ENCODE measurements at places on chromosomes 12 and 14.

- no peak for DNase-seq
These were observed 35.2 kb downstream of the BRMS1L start for GRCh38 chr14:35861204-35861868.

DNA sequence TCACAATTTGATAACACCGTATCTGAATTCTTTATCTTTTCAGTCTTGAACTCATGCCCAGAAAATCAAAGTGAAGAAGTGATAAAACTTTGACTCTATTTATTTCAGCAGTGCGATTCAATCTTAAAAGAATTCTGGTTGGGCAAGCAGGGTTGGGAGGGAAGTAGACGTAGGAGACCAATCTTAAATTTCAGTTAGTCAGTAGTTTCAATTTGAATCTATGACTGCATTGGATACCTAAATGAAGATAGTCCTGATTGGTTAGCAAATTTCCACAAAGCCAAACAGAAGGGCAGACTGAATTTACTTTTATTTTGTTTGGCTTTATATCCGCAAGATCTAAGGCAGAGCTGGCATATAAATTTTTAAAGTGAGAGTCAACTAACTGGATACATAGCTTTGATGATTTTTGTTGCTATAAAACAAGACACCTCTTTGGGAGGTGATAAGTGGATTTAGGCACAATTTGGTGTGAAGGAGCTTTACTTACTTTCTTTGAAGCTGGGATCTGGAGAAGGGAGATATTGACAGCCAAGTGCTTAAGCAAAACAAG is 2.6 kb downstream of the ACSS3 start:
- DNase-seq = no peak

DNA sequence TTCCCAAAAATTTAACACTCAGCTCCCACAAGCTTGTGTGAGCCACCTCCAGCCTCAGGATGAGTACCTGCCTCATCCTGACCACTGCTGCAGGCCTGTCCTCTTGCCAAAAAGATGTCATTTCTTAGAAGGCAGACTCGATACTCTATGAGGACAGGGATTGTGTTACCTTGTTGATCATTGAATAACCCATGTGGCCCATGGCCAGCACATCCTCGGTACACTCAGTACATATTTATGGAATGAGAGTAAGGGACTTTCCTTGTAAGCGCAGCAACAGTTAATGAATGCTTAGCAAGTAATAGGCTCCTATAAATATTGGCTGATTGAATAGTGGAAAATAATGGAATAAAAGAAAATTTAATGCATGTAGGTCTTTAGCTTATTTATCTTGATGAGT is 15.3 kb upstream of the DGLUCY start:
- DNase-seq = no peak

GRCh38 chr14:83071888-83072501 is 1538.3 kb upstream of the SEL1L start:
- no peak for DNase-seq

- DNase-seq = no peak
These were observed 25.6 kb downstream of the AKAP6 start for GRCh38 chr14:32354716-32355115.
